ENCODE measurements at places on chromosomes 3 and 15.

DNA sequence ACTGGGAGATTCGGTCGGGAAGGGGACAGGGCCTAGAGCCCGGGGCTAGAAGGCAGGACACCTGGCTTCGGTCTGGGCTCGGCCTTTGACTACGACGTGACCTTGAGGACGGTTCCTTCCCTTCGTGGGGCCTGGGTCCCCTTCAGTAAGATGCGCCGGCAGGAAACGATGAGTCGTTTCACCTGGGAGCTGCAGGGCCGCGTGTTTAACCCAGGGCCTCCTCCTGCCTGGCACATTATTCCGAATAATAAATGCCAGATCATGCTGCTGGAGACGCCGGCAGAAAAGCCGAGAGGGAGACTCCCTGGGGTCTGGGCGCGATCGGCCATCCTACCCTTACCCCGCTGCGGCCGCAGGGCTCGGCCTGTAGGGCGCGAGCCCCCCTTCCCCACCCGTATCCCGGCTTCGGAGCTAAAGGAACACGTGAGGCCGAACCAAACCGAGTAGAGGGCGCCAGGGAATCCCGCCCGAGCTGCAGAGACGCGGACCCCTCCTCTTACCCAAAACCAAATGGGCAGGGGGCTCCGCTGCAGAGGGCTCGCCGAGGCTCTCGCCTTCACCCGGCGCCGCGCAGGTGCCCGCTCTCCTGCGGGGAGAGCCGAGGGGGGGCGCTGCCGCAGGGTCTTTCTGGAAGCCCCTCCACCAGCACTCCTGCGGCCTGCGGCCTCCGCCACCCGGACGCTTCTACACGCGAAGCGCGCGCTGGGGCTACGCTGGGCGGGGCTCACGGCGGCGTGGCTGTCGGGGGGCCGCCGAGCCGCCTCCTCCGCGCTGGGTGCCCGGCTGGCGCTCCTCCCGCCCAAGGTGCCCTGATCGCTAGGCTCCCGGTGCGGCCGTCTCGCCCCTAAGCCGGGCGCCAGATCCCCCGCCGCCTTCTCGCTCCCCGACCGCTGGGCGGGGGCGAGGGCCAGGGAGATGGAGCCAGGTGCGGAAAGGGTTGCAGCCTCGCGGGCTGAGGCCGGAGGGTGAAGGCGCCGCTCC lies at the start of gene BDH1:
Gene BDH1, minus strand, starts transcription at position 688 of the 981 bp plus-strand sequence. CDS start 9,525 bp downstream, outside the sequence.
- no peak for DNase-seq

DNA sequence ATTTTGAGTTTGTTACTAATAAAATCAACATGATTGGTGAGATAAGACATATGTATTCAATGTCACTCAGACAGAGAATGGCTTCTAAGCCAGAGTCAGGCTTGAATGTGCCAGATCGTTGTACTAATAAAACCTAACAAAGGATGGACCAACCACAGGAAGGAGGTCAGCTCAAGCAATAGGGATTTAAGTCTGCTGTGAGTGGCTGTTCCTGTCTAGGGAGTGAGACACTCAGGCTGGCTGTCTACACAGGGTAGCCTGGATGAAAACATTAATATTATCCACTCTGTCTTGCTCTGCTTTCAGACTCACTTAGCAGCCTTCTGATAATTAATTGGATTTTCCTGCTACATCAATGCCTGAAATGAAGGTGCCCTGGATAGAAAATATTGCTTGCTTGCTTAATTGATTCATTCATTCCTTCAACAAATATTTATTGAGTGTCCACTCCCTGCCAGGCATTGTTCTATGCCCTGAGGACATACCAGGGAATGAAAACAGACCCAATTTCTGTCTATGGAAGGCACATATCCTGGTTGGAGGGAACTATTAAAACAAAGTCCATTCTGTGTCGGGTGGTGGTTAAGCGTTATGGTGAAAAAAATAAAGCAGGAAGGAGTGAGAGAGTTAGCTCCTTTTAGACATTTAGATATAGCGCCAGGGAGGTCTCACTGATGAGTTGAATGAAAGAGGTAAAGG lies 239.4 kb downstream of the CHST2 start:
- DNase-seq = peak; percentile 13

GRCh38 chr3:1752205-1752604 lies 346.5 kb upstream of the CNTN4 start:
- DNase-seq = no peak

GRCh38 chr3:149781211-149781610 lies 11.1 kb downstream of the ANKUB1 start:
- DNase-seq = no peak

GRCh38 chr3:50274371-50275104 lies 4.3 kb upstream of the LSMEM2 start:
- no peak for DNase-seq

DNA sequence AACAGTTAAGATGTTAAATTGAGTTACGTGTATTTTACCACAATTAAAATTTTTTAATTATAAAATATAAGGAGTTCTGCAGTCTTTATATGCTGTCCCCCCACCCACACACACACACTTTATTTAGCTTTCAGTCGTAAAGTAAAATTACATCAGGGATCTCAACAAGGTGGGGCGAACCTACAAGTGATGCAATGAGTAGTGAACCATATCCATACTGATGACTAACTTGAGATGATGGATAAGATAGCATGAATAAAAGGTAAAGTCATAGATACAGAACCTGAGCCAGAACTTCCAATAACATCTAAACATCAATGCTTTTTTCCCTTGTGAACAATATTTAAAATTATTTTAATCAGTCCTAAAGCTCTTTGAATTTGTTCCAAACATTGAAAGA lies 77.2 kb downstream of the VPS13C start:
- DNase-seq = no peak

DNA sequence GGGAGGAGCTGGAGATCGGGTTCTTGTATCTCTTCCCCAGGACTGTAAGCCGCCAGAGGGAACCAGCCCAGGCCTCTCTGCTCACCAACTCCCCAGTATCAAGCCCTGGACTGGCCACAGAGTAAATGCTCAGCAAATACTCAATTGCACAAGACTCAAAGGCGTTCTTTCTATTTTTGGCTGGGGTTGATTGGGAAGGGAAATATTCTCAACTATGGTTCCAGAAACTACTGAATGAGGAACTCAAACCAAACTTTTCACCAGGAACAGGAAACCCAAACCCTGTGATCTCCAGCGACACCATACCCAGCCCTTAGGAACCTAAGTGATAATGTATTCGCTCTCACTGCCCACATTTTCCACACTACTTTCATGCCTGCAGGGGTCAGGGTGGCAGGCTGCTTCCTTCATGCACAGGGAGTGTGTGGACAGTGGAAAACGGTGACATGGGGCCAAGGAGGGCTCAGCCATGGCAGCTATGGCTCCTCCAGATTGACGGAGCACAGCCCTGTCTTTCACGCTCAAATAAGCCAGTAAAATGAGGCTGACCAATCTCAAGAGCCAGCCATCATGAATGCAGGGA lies 124.7 kb upstream of the RAD18 start:
- no peak for DNase-seq

- DNase-seq = no peak
Observed at GRCh38 chr3:43255662-43256061, 30.7 kb upstream of the SNRK start.

DNA sequence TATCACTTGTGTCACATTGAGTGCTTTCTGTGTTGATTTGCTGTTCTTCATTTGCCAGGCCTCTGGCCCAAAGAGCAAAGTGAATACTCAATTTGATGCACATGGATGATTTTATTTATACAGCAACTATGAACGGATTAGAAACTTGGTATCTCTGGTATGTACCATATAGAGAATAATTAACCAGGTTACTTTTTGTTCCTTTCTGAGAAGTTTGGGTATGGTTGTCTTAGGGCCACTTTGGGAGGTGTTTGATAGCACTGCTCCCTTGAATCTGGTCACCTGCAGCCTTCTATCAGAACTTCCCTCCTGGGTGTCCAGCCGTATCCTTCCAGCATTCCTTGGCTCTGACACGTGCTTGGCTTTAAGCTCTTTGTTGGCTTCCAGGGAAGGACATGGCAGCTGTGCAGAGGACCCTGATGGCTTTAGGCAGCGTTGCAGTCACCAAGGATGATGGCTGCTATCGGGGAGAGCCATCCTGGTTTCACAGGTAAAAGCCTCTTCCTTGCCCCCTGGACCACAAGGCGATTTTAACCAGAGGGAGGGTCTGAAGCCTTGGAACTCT lies 12.7 kb downstream of the TAGLN3 start:
- no peak for DNase-seq

- DNase-seq = peak; percentile 70
Observed at GRCh38 chr3:193240850-193241706, at the start of gene PLAAT1. Gene PLAAT1 (plus strand): TSS chr3:193241222. CDS start chr3:193255651, 14,429 bp downstream.

- no peak for DNase-seq
Observed at GRCh38 chr15:92043283-92043682, 189.8 kb downstream of the SLCO3A1 start.

GRCh38 chr15:98657721-98658120 lies 9.4 kb downstream of the IGF1R start:
- DNase-seq = no peak

GRCh38 chr3:156533205-156533604 lies 21.7 kb downstream of the SSR3 start:
- no peak for DNase-seq

- no peak for DNase-seq
Observed at GRCh38 chr3:61890167-61890566, 328.8 kb downstream of the PTPRG start.

- DNase-seq = no peak
Observed at GRCh38 chr3:32961189-32961715, 9.8 kb downstream of the CCR4 start.

GRCh38 chr3:120364821-120365220 lies 15.7 kb upstream of the LRRC58 start:
- DNase-seq = no peak

GRCh38 chr3:129577366-129577765 lies 29.1 kb downstream of the PLXND1 start:
- no peak for DNase-seq

- DNase-seq = no peak
Observed at GRCh38 chr3:108588601-108589000, 637 bp downstream of the CIP2A start.

- no peak for DNase-seq
Observed at GRCh38 chr3:38314764-38315487, 31.7 kb upstream of the XYLB start.
